Head of caudate nucleus (tissue), 42 donors: ENCODE measurements at places on chromosomes 2 and 18.

- no peak for DNase-seq
These were observed 180.1 kb upstream of the SPOPL start for GRCh38 chr2:138321458-138321857.

GRCh38 chr2:107669335-107669734 is 157.4 kb upstream of the RGPD4 start:
- DNase-seq, result no peak

GRCh38 chr18:46481048-46481846 is 175.8 kb downstream of the LOXHD1 start:
- peak; percentile 49 for DNase-seq

GRCh38 chr2:66478731-66479316 is 43.9 kb downstream of the MEIS1 start:
- no peak for DNase-seq

DNA sequence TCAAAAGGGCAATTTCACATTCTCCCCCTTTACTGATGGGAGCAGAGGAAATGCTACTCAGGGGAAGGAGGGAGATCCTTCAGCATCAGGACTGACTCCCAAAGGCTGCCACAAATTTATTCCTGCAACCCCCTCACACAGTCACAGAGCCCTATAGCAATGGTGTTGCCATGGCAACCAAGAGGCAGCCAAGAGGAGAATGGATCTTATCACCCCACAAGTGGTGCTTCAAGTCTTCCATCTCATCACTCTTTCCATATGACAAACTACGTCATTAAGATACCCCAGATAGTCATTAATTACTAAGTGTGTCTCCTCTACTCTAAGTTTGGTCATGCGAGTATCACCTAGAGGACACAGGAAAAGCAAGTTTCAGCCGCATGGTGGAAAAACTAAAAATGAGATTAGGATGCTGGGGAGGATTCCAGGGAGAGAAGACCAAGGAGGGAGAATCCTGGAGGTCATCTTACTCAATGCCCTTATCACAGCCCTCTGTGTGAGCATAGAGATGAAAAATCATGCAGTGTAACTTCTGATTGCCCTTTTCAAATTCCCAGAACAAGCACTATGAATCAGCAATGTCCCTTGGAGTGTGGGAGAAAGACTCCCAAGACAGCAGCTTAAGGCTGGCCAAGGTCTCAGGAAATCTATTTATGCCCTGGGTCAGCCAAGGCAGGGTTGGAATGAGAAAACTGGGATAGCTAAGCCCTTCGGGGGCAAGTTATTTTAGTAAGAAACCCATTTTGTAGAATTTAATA is 885.7 kb upstream of the KLHL29 start:
- DNase-seq, result peak; percentile 52

- no peak for DNase-seq
These were observed 720 bp downstream of the LBX2 start for GRCh38 chr2:74498500-74499266.

DNA sequence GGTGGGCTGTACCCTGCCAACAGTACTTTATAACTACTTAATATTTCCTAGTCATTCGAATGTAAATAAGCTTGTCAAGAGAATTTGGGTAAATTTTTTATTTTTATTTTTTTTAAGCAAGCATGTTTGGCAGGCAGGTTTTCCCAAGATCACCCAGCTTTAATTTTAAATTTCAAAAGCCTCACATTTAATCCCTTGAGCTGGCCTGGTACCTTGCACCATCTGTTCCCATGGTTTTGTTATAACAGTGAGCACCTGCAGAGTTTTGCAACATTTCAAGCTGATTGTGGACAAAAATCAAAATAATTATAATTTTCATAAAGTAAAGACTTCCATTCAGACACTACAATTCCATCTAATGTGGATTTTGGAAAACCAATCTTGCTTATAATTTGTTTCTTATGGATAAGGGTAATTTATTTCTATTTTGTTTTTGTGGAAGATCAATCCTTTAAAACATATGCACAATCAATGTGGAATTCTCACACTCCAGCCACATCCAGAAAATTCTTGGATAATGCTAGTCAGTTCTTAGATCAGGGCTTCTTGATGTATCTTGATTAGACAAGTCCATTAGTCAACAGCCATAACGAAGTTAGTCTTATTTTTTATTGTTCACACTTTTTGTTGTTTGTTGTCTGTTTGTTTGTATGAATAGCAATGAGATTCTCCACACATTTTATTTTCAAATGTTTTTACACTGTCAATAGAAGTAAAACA is 689.3 kb downstream of the NR4A2 start:
- DNase-seq, result no peak

GRCh38 chr2:136093583-136093982 is 24.4 kb downstream of the CXCR4 start:
- no peak for DNase-seq
